ENCODE measurements at places on chromosomes 13 and 19.
A peak's percentile ranks its signal among the peaks of the same experiment; 100 is the strongest.

GRCh38 chr13:74158028-74158427 is 23.8 kb upstream of the KLF12 start:
- no peaks in the 10 kb centered on the region for H3K27me3 ChIP-seq
- no peaks in the 10 kb centered on the region for H3K36me3 ChIP-seq
- no peak overlapping the region for H3K27ac ChIP-seq
- DNase-seq = no peak
- H3K4me3 ChIP-seq = no peak overlapping the region

GRCh38 chr19:35710784-35711723 is 6.7 kb downstream of the ZBTB32 start:
- DNase-seq = no peak
- no peaks in the 10 kb centered on the region for H3K36me3 ChIP-seq
- H3K27me3 ChIP-seq = no peaks in the 10 kb centered on the region

DNA sequence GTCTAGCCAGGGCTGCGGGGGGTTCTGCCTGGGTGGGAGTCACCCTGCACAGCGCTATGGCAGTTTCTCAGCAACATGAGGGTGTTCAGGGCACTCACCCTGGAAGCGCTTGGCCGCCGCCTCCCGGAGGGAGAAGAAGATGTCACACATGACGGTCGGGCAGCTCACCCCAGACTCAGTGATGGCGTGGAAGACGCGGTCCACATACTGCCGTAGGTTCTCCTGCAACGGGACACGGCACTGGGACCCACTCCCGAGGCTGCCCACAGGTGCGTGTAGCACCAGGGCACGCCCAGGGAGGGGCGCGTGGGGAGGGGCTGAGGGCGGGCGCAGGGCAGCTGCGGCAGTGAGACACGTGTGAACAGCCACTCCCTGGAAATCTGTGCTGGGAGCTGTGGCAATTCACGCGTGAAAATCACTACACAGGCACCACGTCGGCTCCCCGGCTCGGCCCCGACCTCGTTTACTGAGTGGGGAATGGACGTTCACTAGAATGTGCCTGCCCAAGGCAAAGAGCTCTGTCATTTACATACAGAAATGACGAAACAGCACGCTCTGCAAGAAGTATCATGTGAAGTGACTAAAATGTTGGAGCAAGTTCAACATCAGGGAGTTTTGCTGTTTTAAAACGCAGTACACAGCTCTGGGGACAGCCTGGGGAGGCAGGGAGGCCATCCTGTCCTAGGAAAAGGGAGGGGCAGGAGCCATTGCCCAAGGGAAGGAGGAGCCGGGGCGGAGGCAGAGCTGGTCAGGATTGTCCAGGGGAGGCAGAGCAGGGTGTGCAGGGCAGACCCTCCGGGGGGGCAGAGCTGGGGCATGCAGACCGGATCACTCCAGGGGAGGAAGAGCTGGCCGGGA is 41.5 kb upstream of the C13orf46 start:
- DNase-seq = no peak
- peaks cover 90% of the 10 kb centered on the region for H3K36me3 ChIP-seq
- H3K4me1 ChIP-seq = no peaks in the 10 kb centered on the region
- no peak overlapping the region for H3K4me3 ChIP-seq

GRCh38 chr13:30799356-30799824 is 64.0 kb downstream of the ALOX5AP start:
- no peak overlapping the region for H3K27ac ChIP-seq
- H3K36me3 ChIP-seq = no peaks in the 10 kb centered on the region
- H3K4me3 ChIP-seq = no peak overlapping the region
- H3K27me3 ChIP-seq = no peaks in the 10 kb centered on the region
- DNase-seq = no peak

DNA sequence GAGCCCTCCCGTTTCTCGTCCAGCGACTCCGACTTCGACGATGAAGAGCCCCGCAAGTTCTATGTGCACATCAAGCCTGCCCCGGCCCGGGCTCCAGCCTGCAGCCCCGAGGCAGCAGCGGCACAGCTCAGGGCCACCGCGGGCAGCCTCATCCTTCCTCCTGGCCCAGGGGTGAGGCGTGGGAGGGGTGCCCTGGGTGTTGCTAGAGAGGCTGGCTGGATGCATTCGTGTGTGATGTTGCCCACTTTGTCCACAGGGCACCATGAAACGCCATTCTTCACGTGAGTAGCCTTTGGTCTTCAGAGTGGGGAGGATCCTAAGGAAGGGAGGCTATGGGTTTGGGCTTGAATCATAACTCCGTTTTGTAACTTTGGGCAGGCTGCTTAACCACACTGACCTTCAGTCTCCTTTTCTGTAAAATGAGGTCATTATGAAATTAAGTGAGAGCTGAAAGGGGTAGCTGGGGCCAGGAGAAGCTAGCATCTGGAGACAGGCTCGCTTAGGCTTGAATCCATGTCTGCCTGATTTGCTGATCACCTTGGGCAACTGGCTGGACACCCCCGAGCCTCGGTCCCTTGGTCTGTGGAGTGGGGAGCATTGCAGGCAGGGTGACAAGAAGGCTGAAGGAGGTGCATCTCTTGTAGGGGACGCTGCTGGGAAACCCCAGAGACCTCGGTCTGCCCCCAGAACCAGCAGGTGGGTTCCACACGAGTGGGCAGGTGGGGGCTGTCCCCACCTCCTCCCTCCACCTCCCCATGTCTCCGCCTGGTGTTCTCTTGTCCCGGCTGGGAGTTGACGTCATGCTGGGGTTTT is 18.7 kb upstream of the B3GNT3 start:
- no peak overlapping the region for H3K27ac ChIP-seq
- H3K27me3 ChIP-seq = peaks cover 57% of the 10 kb centered on the region
- DNase-seq = no peak
- H3K4me1 ChIP-seq = peaks cover 6% of the 10 kb centered on the region
- H3K4me3 ChIP-seq = no peak overlapping the region
- H3K36me3 ChIP-seq = no peaks in the 10 kb centered on the region

DNA sequence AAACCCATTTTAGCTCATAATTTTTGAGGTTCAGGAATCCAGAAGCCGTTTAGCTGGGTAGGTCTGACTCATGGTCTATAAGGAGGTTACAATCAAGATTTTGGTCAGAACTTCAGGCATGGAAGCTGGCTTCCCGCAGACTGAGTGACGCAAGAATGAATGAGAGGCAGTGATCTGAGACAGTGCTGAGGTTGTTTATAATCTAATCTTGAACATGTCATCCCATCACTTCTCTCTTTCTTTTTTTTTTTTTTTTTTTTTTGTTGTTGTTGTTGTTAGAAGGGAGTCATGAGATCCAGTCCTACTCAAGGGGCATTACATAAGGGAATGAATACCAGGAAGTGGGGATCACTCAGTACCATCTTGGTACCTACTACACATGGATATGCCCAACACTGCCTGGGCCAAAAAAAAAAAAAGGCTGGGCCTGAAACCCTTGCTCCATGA is 217.4 kb downstream of the DLEU7 start:
- no peak for DNase-seq
- no peak overlapping the region for H3K4me3 ChIP-seq
- H3K27me3 ChIP-seq = no peaks in the 10 kb centered on the region

GRCh38 chr19:46384396-46384795 is 29.0 kb downstream of the CCDC8 start:
- H3K4me3 ChIP-seq = no peak overlapping the region
- peaks cover 22% of the 10 kb centered on the region for H3K4me1 ChIP-seq
- no peak overlapping the region for H3K27ac ChIP-seq
- H3K36me3 ChIP-seq = peaks cover 78% of the 10 kb centered on the region

DNA sequence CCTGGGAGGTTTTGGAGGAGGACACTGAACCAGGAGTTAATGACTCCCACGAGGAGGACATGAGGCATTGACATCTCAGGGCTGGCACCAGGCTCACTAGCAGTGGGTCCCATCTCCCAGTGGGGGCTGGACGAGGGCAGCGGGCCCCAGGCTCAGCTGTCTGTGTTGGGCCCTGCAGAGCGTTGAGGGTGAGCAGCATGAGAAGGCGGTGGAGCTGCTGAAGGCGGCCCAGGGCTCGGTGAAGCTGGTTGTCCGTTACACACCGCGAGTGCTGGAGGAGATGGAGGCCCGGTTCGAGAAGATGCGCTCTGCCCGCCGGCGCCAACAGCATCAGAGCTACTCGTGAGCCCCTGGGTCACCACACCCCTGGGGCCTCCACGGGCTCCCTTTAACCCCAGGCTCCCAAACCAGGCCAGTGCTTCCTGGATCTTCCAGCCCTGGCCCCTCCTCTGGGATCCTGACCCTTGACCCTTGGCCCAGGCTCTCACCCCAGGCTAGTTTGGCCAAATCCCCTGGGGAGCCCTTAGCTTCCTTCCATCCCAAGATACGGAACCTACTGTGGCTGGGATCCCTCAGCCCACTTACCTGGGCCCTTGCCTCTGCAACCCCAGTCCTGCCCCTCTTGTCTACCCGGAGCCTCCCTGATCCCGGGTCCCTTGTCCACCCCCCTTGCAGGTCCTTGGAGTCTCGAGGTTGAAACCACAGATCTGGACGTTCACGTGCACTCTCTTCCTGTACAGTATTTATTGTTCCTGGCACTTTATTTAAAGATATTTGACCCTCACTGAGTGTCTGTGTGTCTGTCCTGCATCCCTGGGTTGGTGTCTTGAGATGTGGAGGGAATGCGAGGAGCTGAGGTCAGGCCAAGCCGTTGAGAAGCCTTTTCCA is 1.0 kb downstream of the C19orf73 start:
- H3K27me3 ChIP-seq = no peaks in the 10 kb centered on the region
- H3K4me3 ChIP-seq = peak overlapping the region; percentile 85
- DNase-seq = no peak

DNA sequence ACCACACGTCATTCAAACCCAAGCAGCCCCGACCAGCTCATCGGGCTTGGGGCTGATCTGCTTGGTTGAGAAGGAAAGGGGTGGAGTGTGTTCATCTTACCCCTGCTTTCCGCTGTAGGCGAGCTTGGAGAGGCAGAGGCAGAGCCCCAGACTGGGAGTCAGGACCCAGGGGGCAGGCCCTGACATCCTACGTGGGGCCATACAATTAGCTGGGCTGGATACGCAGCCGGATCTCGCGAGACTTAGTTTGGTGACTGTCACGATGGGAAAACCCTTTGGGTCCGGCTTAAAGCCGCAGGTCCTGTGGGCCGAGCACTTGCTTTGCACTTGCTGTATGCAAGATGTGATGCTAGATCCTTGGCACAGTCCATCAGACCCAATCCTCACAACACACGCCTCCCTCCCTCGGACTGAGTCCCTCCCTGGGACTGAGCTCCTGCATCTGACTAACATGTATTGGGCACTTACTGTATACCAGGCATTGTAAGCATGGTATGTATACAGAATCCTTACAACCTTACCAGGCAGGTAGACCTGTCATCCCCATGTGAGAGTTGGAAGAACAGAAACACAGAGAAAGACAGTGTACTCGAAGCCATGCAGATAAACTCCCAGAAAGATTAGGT is 3.7 kb downstream of the CEACAM16 start:
- H3K27me3 ChIP-seq = peaks cover 26% of the 10 kb centered on the region
- H3K4me1 ChIP-seq = no peaks in the 10 kb centered on the region
- DNase-seq = no peak

- H3K36me3 ChIP-seq = no peaks in the 10 kb centered on the region
- H3K27me3 ChIP-seq = no peaks in the 10 kb centered on the region
- no peak overlapping the region for H3K4me3 ChIP-seq
- no peaks in the 10 kb centered on the region for H3K4me1 ChIP-seq
Measured at GRCh38 chr13:85565652-85566051, 233.6 kb downstream of the SLITRK6 start.

DNA sequence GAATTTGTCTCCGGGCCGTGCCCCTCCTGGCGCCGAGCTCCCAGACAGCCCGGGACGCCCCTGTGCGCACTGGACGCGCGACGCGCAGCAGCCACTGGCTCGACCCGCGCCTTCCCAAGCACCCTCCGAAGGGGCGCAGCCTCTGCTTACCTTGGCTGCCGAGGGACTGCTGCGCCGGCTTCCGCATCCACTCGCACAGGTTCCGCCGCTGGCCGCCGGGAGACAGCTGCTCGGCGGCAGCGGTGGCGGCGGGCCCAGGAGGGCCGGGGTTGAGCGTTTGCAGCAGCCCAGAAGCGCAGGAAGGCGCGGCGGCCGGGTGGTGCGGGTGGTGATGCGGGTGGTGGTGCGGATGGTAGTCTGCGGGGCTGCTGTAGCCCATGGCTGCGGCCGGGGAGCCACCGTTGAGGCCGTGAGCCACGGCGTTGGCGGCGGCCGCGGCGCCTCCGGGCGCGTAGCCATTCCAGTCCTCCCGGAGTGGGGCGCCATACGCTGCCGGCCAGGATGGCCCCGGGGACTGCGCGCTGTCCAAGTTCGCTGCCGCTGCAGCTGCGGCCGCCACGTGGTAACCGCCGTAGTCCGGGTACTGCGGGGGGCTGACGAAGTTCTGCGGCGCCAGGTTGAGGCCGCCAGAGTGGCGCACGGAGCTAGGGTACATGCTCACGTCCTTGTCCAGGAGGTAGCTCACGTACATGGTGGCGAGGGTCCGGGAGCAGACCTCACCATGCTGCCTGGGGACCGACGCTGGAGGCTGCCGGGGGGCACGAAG is 616 bp downstream of the CDX2 start:
- no peaks in the 10 kb centered on the region for H3K36me3 ChIP-seq
- H3K27me3 ChIP-seq = no peaks in the 10 kb centered on the region
- H3K27ac ChIP-seq = no peak overlapping the region
- no peak for DNase-seq
- no peaks in the 10 kb centered on the region for H3K4me1 ChIP-seq

- H3K36me3 ChIP-seq = peaks cover 40% of the 10 kb centered on the region
- H3K4me3 ChIP-seq = peak overlapping the region; percentile 77
- peak; percentile 97 for DNase-seq
- peak overlapping the region; percentile 96 for H3K27ac ChIP-seq
Measured at GRCh38 chr19:49340069-49340864, 5.1 kb downstream of the CD37 start.

- no peaks in the 10 kb centered on the region for H3K4me1 ChIP-seq
- no peaks in the 10 kb centered on the region for H3K27me3 ChIP-seq
- DNase-seq = no peak
Measured at GRCh38 chr13:61654481-61654880, 238.8 kb upstream of the PCDH20 start.

DNA sequence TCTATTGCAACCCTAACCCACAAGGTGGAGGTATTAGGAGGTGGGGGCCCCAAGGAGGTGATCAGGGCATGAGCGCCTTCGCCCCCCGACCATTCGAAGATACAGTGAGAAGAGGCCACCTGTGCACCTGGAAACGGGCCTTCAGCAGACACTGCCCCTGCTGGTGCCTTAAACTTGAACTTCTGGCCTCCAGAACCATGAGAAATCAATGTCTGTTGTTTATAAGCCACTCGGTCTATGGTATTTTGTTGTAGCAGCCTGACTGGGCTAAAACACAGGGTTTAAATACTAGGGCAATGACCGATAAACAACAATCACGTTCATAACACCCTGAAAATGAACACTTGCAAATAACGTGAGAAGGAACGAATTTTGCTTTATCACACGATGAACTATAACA is 85.2 kb upstream of the USP29 start:
- H3K4me3 ChIP-seq = no peak overlapping the region
- DNase-seq = no peak
- H3K27me3 ChIP-seq = no peaks in the 10 kb centered on the region
- H3K36me3 ChIP-seq = no peaks in the 10 kb centered on the region
- H3K27ac ChIP-seq = no peak overlapping the region
- no peaks in the 10 kb centered on the region for H3K4me1 ChIP-seq

DNA sequence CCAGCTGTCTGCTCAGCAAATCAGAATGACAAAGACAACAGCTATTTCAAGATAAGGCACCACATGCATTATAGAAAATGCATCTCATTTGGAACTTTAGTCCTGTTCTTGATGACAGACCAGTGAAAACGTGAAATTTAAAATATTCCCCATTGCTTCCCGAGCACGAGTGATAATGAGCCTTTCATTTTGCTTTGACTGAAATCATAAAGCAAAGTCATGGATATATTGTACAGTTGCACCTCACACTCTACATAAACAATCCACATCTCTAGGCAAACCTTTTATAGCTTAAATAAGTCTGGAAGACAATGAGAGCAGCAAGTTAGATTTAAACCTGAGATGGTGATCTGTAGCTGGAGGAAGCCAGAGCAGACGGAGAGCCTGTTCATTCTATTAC is 79.1 kb downstream of the FAM216B start:
- no peaks in the 10 kb centered on the region for H3K4me1 ChIP-seq
- no peak for DNase-seq
- no peak overlapping the region for H3K27ac ChIP-seq
